ENCODE measurements at places on chromosomes 1 and 21. TPM values are rescaled to one million over a fixed set of nuclear protein-coding genes. Genes with fewer than 3 reads are reported as not detected.

The TCP10L gene
- not detected for total RNA-seq

DNA sequence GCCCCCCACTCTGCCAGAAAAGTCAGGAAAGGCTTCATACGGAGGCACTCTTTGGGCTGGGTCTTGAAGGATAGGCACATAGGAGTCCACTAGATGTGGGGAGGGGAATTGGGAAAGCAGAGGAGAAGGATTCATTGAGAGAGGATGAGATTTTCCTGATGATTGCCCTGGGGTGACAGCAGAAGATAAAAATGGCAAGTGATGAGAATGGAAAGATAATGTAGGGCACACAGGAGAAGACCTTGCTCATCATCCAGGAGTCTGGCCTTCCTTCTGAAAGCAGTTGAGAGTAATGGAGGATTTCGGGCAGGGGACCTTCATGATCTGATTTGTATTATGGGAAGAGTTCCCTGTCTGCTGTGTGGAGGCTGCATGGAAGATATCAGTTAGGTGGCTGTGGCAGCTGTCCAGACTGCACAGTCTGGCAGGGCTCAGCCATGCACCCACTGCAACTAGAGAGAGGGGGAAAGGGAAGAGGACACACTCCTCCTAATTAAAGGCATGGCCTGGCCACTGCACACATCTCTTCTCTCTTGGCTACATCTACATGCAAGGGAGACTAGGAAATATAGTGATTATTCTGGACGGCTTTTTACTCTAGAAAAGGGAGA is 9.6 kb upstream of the FABP3 start:
- DNase-seq, result no peak

- DNase-seq, result peak; percentile 18
Measured at GRCh38 chr1:26597629-26598039, 68.1 kb downstream of the RPS6KA1 start.

The AMIGO1 gene
- not detected for total RNA-seq

The LMX1A gene
- not detected for total RNA-seq

The PLPP3 gene
- total RNA-seq, result 2.8 TPM

DNA sequence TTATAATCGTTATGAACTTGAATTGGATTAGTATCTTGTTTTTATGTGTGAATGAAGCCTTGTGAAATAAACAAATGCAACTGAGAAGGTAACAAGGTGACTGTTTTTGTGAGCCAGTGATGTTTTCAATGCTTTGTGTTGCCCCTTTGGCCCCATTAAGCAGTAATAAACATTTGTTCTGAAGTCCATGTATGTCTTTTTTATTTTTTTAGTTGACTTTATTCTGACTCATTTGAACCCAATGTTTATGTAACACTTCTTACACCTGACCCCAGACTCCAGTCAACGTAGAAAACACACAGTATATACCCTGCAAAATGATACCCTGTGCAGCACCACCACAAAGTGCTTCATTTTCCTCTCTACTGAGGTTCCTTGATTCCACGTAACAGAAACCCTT is 4.6 kb upstream of the CACYBP start:
- no peak for DNase-seq

The IFNLR1 gene
- total RNA-seq, result not detected

DNA sequence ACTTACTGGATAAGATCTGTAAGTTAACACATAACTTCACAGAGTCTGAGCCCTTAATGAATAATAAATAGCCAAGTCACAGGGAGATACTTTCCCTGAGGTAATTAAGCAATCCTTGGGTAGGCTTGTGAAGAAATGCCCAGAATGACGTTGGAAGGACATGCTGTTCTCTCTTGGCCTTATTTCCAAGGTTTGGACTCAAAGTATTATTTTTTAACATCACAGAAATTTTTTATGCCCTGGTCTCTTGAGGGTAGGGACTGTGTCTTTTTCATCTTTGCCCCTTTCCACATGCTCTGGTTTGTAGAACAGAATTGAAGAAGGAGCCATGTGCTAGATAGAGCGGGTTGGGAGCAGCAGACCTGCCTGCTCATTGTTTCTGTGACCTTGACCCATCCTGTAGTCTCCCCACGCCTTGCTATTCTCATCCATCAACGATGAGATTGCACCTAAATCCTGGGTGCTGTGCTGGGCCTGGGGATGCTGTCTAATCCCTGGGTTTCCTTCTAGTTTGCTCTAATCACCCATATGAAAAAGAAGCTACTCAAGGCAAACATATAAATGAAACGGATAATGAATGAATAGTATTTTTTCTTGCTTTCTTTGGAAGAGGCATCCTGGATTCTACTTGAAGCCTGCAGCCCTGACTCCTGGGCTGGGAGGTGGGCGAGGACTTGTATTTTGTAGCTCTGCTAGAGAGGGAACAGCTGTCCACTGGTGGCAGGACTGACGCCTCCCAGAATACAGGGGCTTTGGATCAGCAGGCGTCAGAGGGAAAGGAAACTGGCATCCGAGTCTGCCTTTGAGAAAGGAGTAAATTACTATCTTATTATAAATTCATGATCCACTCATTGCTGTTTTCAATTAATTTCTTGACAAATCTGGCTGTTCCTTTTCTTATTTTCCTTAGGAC is 17.5 kb upstream of the LAMTOR5 start:
- DNase-seq, result no peak

GRCh38 chr1:225137976-225138375 is 208.5 kb downstream of the DNAH14 start:
- DNase-seq, result no peak

The IGSF21 gene
- total RNA-seq, result not detected

The PTPN22 gene
- total RNA-seq, result 0.74 TPM

The TSTD1 gene
- total RNA-seq, result not detected

GRCh38 chr1:7234471-7234755 is 449.2 kb downstream of the CAMTA1 start:
- DNase-seq, result no peak

The TEX38 gene
- not detected for total RNA-seq

DNA sequence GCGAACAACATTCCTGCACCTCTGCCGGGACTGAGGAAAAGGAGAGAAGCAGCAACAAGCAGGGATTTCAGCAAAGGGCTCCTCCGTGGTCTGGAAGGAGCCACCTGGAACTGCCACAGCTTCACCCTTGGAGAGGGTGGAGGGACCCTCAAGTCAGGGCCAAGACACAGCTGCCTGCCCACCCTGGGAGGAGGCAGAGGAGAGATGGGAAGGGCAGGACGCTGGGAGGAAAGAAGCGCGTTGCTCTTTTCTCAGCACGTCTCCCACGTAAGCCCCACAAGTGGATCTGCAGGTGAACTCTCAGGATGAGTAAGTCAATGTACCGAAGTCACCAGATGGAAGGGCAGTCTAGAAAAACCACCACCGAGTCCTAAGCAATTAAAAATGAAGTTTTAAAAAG is 39.6 kb downstream of the SLC19A1 start:
- DNase-seq, result no peak

DNA sequence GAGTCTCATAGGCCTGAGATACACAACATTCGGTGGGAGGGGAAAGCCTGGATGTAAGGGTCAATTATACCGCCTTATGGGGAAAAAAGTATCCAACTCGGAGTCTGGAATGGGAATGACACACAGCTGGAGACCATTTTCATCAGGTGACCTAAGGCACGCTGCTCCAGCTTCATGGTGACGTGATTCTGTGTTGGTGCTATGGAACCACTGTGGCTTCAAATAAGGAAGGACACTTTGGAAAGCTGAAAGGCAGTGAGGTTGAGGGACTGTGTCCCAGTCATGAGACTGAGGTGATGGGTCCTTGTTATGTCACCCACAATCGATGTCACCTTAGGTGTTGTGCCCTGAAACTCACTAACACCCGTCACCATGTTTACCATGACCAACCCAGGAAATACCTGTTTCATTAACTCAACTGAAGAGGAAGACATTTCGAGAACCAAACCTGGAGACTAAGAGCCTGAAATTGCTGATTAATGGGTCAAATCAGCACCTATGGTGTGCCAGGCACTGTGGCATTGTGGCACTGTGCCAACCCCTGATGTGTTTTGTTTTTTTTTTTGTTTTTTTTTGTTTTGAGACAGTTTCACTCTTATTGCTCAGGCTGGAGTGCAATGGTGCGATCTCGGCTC is 54.5 kb downstream of the IRF2BP2 start:
- no peak for DNase-seq

Measured in A172 (cell line).